Kasumi-1 (cell line): ENCODE measurements at places on chromosomes 12 and 14.

DNA sequence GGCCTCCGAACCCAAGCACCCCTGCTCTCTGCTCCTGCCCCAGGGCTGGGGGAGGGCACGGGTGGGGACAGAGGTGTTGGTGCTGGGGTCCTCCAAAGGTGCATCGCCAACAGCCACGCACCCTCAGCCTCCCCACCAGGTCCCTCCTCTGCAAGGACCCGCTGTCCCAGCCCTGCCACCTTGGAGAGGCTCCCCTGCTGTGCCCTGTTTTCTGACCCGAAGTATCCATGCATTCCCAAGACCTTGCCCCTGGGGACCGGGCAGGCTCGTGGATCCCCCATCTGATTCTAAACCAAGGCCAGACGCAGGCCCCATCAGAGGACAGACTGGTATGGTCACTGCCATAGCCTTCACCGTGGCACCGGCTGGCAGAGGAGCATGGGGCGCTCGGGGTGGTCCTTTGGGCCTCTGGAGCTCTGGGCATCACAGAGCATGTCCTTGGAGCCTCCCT is 22.7 kb upstream of the BEGAIN start:
- no peak for DNase-seq

DNA sequence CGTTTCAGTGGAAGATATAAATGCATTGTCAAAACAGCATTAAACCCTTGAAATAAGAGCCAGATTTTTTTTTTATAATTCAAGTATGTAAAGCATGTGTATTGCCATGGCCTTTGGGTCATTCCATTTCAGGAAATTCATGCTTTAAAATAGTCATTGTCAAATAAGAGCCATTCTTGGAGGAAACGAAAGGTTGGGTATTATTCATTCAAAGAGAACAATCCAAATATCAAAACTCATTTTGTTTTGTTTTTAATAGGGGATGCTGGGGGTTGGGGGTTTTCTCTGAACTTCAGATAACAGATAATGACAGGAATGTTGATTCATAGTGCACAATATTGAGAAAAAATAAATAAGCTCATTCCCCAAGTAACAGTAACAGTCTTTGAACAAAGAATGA is 174.4 kb upstream of the NUDT4 start:
- no peak for DNase-seq

GRCh38 chr12:110606253-110606611 is 7.7 kb upstream of the TCTN1 start:
- no peak for DNase-seq

- DNase-seq = no peak
Observed at GRCh38 chr14:85088192-85088591, 441.8 kb upstream of the FLRT2 start.

- DNase-seq = peak; percentile 80
Observed at GRCh38 chr12:132828706-132829534, at the start of gene GOLGA3. GOLGA3 (minus strand) TSS chr12:132828869; CDS start chr12:132822128, 6,741 bp downstream.

DNA sequence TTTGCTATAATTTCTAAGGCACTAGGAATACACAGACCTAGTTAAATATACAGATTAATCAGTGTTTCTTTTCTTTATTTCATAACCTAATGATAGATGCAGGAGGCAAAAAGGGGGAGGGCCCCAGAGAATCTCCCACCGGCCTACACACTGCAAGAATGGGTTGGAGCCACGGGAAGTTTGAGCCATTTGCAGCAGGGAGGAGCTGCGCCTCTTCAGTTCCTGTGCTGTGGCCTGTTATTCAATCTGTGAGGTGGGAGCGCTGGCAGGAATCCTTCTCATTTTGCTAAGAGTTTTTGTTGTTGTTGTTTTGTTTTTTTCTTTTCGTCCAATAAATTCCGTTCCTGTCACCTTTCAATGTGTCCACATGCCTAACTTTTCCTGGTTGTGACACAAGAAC is 251.3 kb upstream of the RPL10L start:
- no peak for DNase-seq
